ENCODE measurements at places on chromosomes 5 and 9.

- DNase-seq: no peak
Observed at GRCh38 chr5:172688349-172689217, 47.5 kb downstream of the NEURL1B start.

- no peak for DNase-seq
Observed at GRCh38 chr5:135063056-135063445, 29.0 kb upstream of the PITX1 start.

DNA sequence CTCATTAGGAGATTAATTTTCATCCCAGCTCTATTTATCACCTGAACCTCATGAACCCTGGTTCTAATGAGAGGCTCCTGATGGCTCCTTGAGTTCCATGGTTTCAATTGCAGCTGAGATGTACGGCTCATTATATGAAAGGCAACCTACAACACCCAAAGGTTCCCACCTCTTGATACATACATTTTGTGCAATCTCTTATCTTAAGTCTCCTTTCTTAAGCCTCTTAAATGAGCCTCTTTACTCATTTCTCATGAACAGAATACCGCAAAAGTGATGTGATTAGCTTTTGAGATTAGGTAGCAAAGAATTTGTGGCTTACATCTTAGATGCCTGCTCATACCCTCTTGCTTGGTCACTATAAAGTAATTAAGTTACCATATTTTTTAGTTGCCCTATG is 1964.0 kb upstream of the CDH6 start:
- no peak for DNase-seq

DNA sequence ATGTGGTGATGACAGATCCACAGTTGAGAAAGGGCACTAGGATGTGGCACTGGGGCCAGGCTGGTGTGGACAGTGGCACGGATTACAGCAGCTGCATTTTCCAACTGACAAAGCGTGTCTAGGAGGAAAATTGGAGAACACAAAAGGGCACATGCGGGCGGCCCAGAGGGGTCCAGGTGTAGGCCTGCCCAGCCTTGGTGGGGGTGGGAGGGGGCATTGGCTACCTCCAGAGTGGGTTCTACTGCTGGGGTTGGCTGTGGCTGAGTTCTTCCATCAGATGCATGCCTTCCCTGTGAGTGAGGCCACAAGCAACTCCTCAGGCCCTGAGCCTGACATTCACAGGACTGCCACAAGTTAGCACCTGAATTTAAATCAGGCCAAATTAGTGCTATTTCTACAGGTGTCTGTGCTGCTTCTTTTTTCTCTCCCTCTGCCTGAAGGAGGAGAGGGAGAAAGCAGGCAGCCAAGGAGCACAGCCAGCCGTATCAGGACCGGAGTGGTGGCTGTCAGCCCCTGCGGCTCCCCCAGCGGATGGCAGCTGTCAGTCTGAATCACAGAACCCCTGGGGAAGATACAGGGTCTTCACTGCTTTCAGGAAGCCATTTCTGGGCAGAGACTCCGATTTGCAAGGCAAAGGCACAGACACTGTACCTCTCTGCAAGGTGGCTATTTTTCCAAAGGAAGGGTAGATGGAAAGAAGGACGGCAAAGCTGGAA is 464.2 kb downstream of the SPOCK1 start:
- no peak for DNase-seq

- no peak for DNase-seq
Observed at GRCh38 chr9:752681-753200, 88.8 kb upstream of the DMRT1 start.

- no peak for DNase-seq
Observed at GRCh38 chr5:164672931-164673694, 1167.7 kb downstream of the MAT2B start.

GRCh38 chr5:76791461-76791860 is 27.4 kb upstream of the F2RL1 start:
- no peak for DNase-seq

GRCh38 chr9:135326141-135326540 is 153.4 kb upstream of the PPP1R26 start:
- no peak for DNase-seq

DNA sequence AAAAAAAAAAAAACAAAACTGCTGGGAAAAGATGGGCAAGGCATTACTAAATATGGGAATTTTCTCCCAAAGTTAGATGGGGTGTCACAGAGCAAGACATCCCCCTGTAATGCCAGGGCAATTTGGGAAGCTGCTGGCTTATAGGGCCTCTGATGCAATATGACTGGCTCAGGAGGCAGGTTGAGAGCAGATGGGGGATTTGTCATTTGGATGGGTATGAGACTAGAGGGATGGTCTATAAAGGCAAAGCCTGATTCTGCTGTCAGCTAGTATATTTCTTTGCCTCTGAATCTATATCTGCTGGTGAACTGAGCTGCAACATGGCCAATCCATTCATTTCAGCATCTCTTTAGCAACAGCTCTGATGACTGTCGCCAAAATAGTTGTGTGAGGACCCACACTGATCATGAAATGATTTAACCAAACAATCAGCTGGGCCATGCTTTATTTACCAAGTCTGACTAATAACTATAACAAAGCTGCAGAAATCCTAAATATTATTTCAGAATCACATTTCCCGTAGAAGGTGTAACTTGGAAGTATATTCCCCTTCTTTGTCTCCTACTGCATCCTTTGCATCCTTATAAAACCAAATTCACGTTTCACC is 455.1 kb upstream of the ZNF608 start:
- DNase-seq: no peak

GRCh38 chr5:151924564-151925301 is at the start of gene GLRA1:
TSS of gene GLRA1 (minus strand) at chr5:151924851. CDS start at chr5:151924549, 302 bp downstream.
- DNase-seq: no peak

- no peak for DNase-seq
Observed at GRCh38 chr9:83698976-83699585, 8.7 kb downstream of the UBQLN1 start.

- DNase-seq: no peak
Observed at GRCh38 chr9:21708260-21708711, 94.2 kb upstream of the MTAP start.

- no peak for DNase-seq
Observed at GRCh38 chr9:105306351-105307140, 62.1 kb downstream of the SLC44A1 start.

DNA sequence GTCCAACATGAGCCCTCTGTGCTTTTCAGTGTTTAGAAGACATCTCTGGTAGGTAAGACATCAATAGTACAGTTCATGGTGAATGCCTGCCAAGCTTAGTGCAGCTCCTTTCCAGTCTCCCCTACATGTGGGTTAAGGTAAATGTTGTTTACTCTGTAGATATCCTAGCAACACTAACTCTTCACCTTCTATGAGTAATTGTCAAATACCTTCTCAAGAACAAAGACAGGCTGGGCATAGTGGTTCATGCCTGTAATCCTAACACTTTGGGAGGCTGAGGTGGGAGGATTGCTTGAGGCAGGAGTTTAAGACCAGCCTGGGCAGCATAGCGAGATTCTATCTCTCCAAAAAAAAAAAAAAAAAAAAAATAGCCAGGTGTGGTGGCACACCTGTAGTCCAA is 18.7 kb upstream of the RASGRF2 start:
- no peak for DNase-seq

DNA sequence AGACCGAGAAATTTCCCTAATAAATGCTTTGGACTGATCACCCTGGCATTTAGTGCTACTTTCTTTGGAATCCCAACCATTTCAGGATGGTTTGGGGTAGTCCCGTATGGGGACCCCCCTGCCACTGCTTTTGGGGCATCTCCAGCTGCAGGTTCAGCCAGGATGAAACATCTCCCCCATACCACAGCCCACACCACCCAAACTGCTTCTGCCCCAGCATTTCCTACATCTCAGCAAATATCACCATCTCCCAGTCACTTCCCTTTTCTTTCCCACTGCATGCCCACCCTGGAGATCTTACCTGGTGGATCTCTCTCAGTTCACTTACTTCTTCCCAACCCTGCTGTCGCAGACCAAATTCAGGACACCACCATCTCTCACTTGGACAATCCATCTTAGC is 4.8 kb upstream of the P4HA2 start:
- no peak for DNase-seq

- no peak for DNase-seq
Observed at GRCh38 chr5:173012882-173013281, 29.3 kb downstream of the ATP6V0E1 start.

GRCh38 chr5:77560677-77561263 is 68.7 kb upstream of the WDR41 start:
- DNase-seq: no peak

DNA sequence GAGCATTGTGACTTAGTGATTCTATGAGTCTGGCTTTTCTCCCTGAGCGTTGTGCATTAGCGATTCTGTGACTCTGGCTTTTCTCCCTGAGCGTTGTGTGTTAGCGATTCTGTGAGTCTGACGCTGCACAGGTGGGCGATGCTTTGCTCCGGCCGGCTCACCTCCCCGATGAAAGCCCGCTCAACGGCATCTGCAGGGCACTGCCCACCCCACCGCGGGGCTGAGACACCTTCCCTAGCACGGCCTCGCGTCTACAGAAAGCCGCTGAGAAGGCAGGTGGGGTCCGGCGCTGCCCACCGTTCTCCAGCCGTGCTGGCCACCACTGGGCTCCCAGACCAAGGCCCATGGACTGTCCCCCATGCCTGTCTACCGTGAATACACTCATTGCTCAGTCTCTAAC is 12.8 kb upstream of the SLC9A3 start:
- DNase-seq: no peak

GRCh38 chr5:40813698-40814281 is 15.6 kb upstream of the PRKAA1 start:
- DNase-seq: no peak

GRCh38 chr5:56490971-56491468 is 257.9 kb upstream of the ANKRD55 start:
- DNase-seq: no peak

DNA sequence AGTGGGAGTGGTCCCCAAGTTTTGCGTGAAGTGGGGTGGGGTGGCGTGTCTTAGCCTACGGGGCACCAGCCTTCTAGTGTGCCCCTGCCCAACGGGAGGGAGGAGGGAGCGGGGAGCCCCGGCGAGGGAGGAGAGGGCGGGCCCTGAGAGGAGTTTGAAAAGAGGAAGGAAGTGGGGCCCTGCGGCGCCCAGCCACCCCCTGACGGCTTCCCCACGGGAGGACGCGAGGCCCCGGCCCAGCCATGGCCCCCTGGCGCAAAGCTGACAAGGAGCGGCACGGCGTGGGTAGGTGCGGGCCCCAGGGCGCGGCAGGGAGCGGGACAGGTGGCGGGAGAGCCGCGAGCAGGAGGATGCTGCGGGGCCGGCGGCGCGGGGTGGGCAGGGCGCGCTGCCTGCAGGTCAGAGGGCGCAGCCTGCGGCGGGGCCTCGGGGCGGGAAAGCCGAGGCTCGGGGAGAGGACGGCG is at the start of gene DOCK2:
TSS of gene DOCK2 (plus strand) at position 191 of the 464 bp plus-strand sequence. CDS start at position 243, 52 bp downstream.
- peak; percentile 57 for DNase-seq

DNA sequence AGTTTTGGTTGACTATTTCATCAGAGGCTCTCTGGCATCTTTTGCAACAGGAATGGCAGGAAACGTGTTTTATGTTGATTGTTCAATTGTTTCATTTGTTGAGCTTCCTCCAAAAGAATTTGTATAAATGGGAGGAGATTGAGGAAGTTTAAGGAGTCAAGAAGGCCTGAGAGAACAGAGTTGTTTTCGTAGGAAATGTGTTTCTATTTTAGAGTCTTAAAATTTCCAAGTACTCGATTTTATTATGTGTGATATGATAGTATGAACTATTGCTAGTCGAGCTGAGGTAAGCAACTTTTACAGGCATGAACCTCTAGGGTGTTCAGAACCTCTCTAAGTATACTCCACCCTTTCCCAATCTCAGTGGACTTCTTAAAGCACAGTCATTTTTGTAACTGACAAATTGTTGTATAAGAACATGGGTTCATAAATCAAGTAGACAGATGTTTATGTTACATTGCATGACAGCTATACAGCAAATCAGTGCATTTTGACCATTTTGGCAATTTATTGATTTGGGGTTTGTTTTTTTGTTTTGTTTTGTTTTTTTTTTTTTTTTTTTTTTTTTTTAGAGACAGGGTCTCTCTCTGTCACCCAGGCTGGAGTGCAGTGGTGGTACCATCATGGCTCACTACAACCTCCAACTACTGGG is 47.4 kb downstream of the POLK start:
- no peak for DNase-seq

DNA sequence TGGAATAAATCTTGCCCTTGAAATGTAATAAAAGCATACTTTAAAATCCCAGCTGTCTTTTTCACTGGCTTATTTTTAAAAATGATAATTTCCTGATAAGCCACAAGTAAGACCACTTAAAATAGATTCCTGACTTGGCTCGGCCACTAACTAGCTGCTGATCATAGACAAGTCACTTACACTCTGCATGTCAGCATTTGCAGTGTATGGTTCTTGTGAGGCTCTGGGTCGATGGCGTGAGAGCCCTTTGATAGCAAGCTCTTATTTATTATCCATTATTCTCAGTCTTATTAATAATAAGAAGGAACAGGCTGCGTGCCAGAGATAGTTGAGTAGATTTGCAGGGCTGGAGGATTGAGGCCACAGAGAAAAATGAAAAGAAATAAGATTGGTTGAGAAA is 110.7 kb upstream of the IL12B start:
- no peak for DNase-seq

DNA sequence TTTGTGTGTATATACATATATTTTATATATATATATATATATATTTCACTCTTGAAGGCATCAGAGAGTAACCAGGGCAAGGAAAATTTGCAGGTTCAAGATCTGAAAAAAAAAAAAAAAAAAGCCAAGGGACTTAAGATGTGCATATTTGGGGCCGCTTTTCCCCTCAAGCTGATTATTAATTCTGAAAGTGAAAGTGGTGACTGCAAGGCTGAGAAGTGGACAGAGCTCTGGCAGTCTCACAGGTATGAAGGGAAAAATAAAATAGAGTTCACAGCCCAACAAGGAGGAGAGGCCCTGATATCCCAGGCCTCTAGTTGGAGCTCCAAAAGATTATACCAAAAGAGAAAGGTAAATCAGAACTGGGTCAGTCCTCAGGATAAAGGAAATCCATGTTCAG is 234.4 kb upstream of the GAS1 start:
- DNase-seq: no peak

GRCh38 chr5:72079288-72079687 is 28.0 kb upstream of the MAP1B start:
- no peak for DNase-seq

- DNase-seq: no peak
Observed at GRCh38 chr5:62206150-62206829, 99.7 kb upstream of the KIF2A start.

GRCh38 chr9:130537346-130538050 is 41.9 kb upstream of the FUBP3 start:
- no peak for DNase-seq

GRCh38 chr9:72875221-72875620 is 77.6 kb downstream of the ALDH1A1 start:
- DNase-seq: no peak

GRCh38 chr5:77636641-77637169 is 1.8 kb downstream of the OTP start:
- no peak for DNase-seq

GRCh38 chr9:128486201-128486600 is 18.3 kb upstream of the GLE1 start:
- no peak for DNase-seq

DNA sequence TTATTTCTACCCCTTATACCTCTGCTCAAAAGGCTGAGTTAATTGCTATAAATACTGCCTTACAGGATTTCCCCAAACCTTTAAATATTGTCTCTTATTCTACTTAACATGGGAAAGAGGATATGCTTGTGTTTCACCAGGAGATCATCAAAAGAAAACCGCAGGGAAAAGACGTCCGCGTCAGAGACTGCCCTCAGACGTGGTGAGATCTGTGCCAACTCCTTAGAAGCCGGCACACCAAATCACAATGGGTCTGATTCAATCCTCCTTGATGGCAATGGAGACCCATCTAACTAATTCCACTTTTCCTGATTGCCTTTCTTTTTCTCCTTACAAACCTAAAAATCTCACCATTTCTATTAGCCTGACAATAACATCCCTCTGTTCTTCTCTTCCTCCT is 55.0 kb downstream of the SH3PXD2B start:
- no peak for DNase-seq

GRCh38 chr5:27708534-27708933 is 670.1 kb upstream of the CDH9 start:
- no peak for DNase-seq
